Osteoblast (primary cell): ENCODE measurements at places on chromosomes 5 and 9.

- H3K27ac ChIP-seq: no peak overlapping the region
- H3K4me1 ChIP-seq: peaks cover 34% of the 10 kb centered on the region
- H3K4me3 ChIP-seq: no peak overlapping the region
- H3K27me3 ChIP-seq: no peaks in the 10 kb centered on the region
- H3K36me3 ChIP-seq: peaks cover 70% of the 10 kb centered on the region
These were observed 13.0 kb downstream of the SUB1 start for GRCh38 chr5:32598260-32598937.

DNA sequence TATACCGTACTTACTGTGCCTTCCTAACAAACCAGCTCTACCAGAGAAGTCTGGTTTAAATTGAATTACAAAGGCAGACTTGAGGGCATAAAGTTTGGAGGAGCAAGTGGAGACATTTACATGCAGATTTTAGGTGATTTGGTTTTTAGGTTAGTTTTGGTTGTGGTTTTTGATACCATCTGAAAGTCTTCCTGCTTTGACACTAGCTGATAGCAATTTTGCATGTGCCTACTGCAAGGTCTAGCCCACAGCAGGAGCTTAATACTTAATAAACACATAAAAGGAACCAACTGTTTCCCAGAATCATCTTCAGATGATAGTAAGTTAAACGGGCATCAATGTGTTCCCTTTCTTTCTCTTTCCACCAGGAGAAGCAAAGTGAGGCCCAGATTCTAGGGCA lies 3.4 kb upstream of the ESM1 start:
- no peak for DNase-seq
- peaks cover 29% of the 10 kb centered on the region for H3K4me1 ChIP-seq
- no peak overlapping the region for H3K27ac ChIP-seq
- no peak overlapping the region for H3K4me3 ChIP-seq
- no peaks in the 10 kb centered on the region for H3K36me3 ChIP-seq

DNA sequence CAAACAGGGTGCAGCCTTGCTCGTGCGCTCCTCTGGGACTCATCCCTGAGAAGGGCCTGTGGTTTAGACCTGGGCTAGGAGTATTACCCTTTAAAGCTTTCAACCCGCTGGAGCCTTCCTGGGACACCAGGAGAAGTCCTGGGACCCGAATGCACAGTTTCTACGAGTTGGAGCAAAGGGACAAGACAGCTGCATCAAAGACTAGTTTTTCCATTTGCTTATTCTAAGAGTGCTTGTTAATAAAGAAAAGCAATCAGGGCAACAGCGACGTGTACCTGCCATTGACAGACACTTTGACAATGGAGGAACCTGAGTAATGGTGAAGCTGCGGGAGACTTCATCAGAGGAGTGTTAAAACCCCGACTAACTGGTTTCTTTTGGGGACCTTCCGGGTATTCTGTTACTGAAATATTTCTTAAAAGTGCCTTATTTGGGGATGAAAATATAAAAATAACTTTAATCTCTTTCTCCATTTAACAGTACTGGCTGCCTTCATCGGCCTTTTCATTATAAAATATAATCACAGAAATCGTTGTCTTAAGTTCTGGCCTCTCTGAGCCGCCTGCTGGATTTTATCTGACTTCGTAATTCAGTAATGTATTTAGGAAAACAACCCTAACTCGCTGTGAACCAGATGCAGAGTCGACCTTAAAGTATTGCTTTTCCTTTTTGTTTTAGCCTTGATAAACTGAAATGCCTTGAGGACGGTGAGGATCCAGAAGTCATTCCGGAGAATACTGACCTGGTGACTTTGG lies 732 bp downstream of the SNAPC3 start:
- H3K27ac ChIP-seq: peak overlapping the region; percentile 73
- H3K27me3 ChIP-seq: no peaks in the 10 kb centered on the region
- H3K4me1 ChIP-seq: peaks cover 24% of the 10 kb centered on the region
- H3K36me3 ChIP-seq: peaks cover 21% of the 10 kb centered on the region
- DNase-seq: peak; percentile 84
- H3K4me3 ChIP-seq: peak overlapping the region; percentile 98

DNA sequence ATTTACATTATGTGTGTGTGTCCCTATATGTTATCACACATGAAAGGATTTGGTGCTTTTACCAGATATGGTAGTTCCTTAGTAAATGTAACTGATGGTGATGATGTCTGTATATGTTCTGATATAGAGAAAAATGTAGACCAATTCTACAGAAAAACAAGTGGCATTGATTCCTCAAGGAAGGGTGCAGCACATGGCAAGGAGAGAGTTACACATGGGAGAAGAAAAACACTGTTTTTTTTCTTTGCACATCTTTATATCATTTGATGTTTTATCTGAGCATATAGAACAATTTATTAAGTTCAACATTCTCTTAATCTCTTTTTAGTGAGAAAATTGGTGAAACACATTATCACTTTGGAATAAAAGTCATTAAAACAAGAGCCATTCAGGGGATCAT lies 535.0 kb upstream of the KLF4 start:
- no peak overlapping the region for H3K27ac ChIP-seq
- H3K36me3 ChIP-seq: no peaks in the 10 kb centered on the region
- no peak overlapping the region for H3K4me3 ChIP-seq
- H3K27me3 ChIP-seq: no peaks in the 10 kb centered on the region
- no peaks in the 10 kb centered on the region for H3K4me1 ChIP-seq
- DNase-seq: no peak

GRCh38 chr5:43233946-43234345 lies 41.9 kb downstream of the NIM1K start:
- H3K4me1 ChIP-seq: no peaks in the 10 kb centered on the region
- H3K27ac ChIP-seq: no peak overlapping the region
- no peaks in the 10 kb centered on the region for H3K27me3 ChIP-seq
- no peak for DNase-seq
- no peaks in the 10 kb centered on the region for H3K36me3 ChIP-seq

GRCh38 chr5:103943230-103943629 lies 380.6 kb upstream of the NUDT12 start:
- DNase-seq: no peak
- H3K27ac ChIP-seq: no peak overlapping the region
- no peak overlapping the region for H3K4me3 ChIP-seq
- H3K36me3 ChIP-seq: no peaks in the 10 kb centered on the region
- H3K27me3 ChIP-seq: no peaks in the 10 kb centered on the region

GRCh38 chr5:113757508-113757907 lies 244.0 kb downstream of the YTHDC2 start:
- H3K27ac ChIP-seq: no peak overlapping the region
- no peaks in the 10 kb centered on the region for H3K36me3 ChIP-seq
- no peaks in the 10 kb centered on the region for H3K27me3 ChIP-seq
- H3K4me1 ChIP-seq: no peaks in the 10 kb centered on the region

- DNase-seq: peak; percentile 82
- H3K27ac ChIP-seq: no peak overlapping the region
- peaks cover 14% of the 10 kb centered on the region for H3K4me1 ChIP-seq
- no peak overlapping the region for H3K4me3 ChIP-seq
These were observed 375.9 kb upstream of the TLE4 start for GRCh38 chr9:79195879-79196278.
